Mesenteric fat pad (tissue), 1 donor: ENCODE measurements at places on chromosomes 7 and 10.

DNA sequence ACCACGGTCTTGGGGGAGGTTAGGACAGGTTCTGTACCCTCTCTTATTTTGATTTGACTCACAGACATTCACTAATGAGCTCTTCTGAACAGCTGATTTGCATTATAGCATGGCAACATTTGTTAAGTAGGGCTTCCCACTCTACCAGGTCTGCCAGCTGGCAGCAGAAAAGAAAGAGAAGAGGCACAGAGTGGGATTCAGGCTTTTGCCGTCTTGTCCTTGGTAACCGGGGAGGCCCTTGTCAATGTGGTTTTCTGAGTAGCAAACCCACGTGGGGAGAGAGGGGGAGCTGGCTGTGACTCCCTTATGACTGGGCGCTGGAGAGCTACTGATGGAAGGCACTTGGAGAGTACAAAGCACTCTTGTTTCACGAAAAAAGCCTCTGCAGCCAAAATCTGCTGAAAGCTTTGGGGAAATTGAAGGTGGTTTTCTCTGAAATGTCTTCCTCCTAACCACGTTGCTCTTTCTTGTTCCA, 355.3 kb upstream of the GALNT17 start:
- DNase-seq, result no peak

DNA sequence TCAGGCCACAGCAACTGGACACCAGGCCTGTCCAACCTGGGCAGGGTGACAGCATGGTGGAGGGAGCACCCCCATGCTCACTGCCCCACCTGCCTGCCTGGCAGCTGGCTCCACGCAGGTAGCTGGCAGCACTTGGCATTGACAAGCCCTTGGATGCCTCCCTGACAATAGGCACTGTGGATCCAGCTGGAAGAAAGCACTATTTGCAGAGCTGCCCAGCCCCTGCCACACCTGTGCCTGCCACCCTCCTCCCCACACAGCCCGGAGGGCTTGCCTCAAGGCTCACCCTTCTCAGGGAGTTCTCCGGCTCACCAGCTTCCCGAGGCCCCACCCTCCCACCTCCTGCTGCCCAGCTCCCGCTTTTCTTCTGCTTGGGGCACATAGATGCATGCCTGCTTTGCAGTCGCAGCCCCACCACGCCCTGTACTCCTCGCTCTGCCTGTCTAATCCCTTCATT, 160.1 kb downstream of the NEURL1 start:
- no peak for DNase-seq

DNA sequence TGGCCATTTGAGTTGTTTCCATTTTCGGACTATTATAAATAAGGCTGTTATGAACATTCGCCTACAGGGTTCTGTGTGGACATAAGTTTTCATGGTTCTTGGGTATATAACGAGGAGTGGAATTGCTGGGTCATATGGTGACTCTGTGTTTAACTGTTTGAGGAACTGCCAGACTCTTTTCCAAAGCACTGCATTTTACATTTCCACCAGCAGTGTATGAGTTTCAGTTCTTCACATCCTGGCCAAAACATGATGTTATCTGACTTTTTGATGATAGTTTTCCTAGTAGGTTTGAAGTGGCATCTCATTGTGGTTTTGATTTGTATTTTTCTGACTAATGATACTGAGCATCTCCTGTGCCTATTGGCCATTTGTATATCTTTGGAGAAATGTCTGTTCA, 5.4 kb downstream of the SUV39H2 start:
- DNase-seq, result no peak

DNA sequence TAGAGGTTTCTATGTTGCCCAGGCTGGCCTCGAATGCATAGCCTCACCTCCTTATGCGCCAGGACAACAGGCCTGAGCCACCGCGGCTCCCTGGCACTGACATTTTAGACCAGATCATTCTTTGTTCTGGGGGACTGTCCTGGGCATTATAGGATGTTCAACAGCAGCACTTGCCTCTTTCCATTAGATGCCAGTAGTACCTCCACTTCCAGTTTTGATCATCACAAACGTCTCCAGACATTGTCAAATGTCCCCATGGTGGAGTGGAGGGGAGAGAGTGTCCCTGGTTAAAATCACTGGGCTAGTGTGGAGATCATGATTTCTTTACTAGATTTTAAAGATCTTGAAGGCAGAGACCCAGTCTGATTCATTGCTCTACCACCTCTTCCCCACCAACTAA, 125.2 kb upstream of the MKLN1 start:
- DNase-seq, result no peak

- no peak for DNase-seq
These were observed 12.8 kb upstream of the MMP21 start for GRCh38 chr10:125788156-125789034.

DNA sequence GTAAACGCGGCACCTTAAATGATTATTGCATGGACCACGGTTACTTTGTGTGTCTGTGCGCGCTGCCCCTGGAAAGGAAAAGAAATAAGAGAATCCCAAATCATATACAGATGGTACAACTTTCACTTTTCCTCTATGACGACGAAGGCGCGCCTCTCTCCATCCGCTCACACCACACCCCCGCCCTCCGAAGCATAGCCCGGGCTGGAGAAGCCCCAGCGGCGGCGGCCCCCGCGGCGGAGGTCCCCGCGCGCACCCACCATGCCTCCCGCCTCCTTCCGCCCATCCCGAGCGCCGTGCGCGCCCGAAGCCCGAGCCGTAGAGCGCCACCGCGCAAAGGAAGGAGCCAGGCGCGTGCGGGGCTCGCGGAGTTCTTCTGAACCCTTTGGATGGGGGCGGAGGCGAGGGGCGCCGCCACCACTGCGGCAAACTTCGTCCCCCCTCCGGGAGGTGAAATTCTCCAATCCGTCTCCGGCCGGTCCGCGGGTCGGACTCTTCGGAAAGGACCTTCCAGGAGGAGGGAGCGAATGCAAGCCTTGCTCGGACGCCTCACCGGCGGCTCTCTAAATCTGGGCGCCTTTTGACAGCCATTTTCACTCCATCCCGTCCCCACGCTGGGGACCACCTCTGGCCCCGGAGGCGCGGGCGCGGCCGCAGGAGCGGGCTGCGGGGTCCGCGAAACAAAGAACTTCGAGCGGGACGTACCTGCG, 588 bp downstream of the GLI3 start:
- no peak for DNase-seq

- no peak for DNase-seq
These were observed 5.7 kb upstream of the DYNC2I1 start for GRCh38 chr7:158850545-158851102.

DNA sequence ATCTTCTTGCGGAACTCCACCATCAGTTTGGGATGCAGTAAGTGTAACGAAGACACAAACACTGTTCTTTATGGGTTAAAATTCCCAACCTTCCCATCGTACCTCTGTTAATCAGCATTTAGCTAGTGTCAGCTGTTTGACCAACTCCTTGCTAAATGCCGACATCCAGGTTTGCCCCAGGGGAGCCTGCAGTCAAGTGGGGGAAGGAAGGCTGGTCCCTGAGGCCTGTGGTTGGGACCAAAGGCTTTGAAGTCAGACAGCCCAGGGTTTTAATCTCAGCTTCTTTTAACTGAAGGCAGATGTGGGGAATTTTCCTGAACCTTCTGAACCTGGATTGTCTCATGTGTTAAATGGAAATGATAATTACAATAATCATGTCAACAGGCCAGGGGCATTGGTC, 443.7 kb downstream of the GLRX3 start:
- no peak for DNase-seq

DNA sequence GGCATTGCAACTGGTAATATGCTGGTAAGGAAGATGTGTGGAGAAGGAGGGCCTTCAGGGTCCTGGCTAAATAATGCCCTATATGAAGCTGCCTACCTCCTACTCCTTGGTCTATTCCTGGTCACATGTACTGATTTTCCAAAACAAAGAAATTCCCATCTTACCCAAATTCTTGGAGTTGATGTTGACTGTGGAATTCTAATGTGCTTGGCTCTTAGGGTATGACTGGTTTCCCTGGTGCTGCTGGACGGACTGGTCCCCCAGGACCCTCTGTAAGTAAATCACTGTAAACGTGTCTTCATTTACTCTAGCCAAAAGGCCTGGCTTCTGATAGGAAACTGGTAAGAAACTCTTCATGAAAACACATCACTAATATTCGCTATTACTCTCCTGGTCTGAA, 27.0 kb downstream of the COL1A2 start:
- no peak for DNase-seq

DNA sequence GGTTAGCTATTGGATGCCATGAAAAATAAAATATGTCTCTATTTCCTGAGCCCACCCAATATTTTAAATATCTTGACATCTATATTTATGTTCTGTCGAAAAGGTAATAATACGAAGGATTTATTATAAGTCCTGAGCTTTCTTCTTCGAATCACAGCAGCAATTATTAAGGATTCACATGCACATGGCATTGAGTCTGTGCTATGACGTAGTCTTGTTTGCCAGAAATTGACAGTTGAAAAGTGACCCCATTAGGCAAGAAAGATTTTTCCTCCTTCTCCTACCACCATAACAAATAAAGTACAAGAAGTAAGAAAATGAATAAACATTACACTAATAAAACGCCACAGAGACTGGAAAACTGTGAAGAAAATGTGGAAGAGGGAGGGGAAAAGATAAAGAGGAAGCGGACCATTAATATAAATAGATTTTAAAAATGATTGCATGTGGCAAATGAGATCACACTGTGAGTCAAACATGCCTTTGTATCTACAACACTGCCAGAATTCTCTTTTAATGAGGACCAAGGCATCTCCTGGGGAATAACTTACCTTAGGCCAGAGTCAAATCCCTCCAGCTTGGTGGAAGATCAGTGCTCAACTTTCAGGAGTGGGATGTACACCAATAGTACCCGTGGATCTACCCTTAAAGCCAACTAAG, 21.6 kb downstream of the FZD1 start:
- no peak for DNase-seq

GRCh38 chr10:7436490-7437100, 25.8 kb upstream of the SFMBT2 start:
- no peak for DNase-seq

DNA sequence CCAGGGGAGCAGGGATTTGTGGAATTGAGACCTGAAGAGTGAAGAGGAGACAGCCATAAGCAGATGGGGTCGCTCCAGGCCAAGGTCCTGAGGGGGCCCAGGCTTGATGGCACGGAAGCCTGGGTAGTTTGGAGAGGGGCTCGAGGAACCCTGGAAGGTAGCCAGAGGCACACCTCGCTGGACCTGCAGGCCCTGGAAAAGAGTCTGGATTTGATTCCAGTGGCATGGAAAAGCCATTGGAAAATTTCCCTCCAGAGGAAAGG, 31.8 kb downstream of the CXCL12 start:
- DNase-seq, result no peak

GRCh38 chr7:55092186-55092974, 73.6 kb downstream of the EGFR start:
- DNase-seq, result no peak

- DNase-seq, result peak; percentile 64
These were observed 62.2 kb downstream of the FAM241B start for GRCh38 chr10:69692267-69692666.

DNA sequence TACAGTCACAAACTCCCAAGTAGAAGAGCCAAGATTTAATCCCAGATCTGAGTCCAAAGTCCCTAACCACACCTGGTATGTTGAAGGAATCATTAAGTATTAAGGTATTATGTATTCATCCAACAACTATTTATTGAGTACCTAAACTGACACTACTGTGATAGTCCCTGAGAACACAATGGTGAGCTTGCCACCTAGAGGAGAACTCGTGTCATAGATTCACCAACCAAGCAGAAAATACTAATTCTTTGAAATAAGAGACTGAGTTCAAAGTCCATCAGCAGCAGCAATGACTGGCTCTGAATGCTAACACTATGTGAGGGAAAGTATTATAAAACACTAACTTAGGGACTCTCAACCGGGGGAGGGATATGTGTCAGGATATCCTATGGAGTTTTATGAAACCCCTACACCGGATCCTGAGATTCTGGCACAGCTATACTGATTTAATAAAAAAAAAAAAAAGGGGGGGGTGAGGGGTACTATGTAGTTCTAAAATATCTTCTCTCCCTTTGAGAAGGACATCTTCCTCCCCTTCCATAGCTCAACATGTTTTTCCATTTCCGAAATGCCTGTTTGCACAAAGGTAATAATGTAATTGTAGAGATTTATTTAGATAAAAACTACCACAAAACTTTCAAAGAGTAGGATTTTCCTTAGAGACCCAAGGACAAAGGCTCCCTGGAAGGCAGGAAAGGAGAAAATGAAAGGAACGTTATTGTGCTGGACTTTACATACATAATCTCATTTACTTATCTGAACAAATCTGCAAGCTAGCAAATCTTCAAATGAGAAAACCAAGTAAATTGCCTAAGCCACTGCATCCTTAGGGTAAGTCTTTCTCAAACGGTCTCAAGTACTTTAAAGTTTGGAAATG, 1.6 kb downstream of the NCOA4 start:
- no peak for DNase-seq

GRCh38 chr7:1662101-1662500, 8.0 kb upstream of the ELFN1 start:
- peak; percentile 60 for DNase-seq

- DNase-seq, result peak; percentile 39
These were observed 100.4 kb upstream of the MACROH2A2 start for GRCh38 chr10:69952069-69952800.
